ENCODE measurements at places on chromosomes 6 and 20. TPM values are rescaled to one million over a fixed set of nuclear protein-coding genes. Genes with fewer than 3 reads are reported as not detected.

DNA sequence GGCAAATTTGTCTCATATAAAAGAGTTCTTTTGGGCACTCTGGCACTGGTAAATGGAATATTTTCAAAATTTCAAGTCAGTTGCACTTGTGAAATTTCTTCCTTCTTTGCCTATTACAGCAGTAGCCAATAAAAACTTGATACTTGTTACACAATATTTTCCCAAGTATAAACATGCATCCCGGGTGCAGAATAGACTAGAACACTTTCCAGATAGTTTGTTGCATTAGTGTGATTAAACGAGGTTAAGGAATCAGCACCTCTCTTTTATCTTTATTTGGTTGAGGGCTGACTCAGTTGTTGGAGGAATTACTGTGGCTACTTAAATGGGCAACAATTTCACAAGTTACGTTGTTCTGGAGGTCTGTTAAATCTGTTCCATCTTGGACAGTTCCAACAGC, 467.5 kb downstream of the CDKAL1 start:
- no peak for DNase-seq

GRCh38 chr20:34581341-34582184, 23.0 kb downstream of the MAP1LC3A start:
- DNase-seq = no peak

SLC4A11 gene
- polyA plus RNA-seq = 10.7 TPM

IP6K3 gene
- polyA plus RNA-seq = 0.07 TPM

DNA sequence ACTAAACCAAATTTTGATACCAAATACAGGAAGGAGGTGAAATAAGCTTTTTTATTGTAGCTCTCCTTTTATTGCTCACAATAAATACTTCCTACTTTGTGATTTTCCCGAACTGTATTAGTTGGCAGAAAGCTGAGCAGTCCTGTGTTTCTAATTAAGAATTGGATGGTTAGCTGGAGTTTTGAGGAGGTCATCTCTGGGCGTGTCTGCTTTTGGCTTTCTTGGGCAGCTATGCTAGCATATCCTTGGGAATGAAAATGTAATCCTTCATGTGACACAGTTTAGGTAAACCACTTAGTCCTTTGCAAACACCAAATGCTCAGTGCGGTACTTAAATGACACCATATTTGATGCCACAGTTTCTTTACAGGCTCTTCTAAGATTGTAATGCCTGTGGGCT, 67.5 kb downstream of the MTHFD1L start:
- no peak for DNase-seq

- peak; percentile 1 for DNase-seq
Measured at GRCh38 chr6:96836631-96837080, 621 bp downstream of the GPR63 start.

All from A549 (cell line).